ENCODE measurements at places on chromosomes 7 and 10.

GRCh38 chr7:123649964-123650363, 5.7 kb upstream of the LMOD2 start:
- DNase-seq: no peak

GRCh38 chr7:74083117-74083876, at the start of gene LIMK1:
TSS of gene LIMK1 (plus strand) at chr7:74083804. CDS start at chr7:74083991, 187 bp downstream.
- peak; percentile 87 for DNase-seq

DNA sequence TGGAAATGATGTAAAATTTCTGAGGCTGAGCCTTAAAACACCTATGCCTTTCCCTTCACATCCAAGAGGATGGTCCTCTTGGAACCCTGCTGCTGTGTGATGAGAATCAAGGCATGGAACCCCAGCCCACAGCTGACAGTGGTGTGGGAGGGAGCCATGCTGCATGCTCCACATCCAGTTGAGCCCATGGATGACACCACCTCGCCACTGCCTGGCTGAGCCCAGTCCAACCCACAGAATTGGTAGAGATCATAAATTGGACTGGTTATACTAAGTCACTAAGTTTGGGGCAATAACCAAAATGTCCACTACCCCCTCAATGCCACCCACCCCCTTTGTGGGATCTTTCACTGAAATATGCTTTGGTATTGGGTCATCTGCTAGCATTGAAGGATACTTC, 45.9 kb upstream of the C10orf90 start:
- no peak for DNase-seq

DNA sequence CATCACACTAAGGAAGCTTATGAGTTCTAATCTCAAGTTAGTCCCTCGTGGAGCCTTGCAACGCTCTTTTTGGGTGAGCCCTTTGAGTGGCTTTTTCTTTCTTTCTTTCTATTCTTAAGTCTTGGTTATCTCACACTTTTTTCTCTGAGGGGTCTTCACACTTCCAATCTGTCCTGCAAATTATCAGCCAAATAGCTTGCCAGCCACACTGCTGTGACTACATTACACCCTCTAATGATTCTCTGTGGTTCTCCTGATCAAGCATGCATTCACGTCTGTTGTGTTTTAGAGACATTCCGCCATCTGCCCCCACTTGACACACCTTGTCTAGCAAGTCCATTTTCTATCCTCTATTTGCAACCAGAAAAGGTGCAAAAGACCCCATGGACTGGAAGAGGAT, 340.2 kb downstream of the THSD7A start:
- no peak for DNase-seq

DNA sequence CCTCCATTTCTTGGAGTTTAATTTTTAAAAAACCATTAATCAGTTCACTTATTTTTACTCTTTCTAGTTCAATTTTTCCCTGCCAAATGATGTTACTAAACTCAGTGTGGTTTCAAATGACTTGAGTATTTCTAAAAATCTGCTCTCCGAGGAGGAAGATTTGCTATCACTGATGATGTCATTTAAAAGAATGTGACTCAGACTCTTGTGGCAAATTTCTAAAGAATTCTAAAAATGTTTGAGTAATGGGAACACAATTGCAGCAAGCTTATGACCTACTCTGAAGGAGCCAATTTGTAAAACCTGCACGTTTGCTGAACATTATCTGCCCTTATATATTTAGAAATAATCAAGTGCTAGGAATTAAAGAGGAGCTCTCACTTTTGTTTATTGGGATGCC, 88.6 kb downstream of the SPAG6 start:
- DNase-seq: no peak

DNA sequence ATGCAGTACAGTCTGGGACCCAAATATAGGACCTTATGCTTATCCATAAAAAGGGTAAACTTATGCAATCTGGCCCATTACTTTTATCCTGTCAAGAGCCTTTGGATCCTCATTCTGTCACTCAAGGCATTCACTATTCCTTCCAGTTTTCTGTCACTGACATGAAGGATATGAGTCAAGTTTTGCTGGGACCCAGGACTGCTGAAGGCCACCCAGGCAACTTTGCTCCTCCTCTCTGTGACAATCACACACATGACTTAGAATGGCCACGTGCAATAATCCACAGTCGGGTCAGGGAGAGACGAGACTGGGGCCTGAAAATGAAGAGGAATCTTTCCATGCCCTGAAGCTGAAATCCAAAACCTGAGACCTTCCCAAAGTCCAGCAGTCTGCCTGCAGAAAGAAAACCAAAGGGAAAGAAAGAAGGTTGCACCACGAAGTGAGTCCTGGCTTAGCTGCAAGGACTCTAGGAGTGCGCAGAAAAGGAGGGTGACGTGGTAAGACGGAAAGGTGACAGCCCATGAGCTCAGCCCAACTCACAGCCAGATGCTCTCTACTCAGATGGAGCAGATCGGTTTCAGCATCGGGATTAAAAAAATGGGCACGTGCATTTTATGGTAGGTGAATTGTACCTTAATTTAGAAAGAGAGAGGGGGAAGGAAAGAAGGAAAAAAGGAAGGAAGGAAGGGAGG, 67.2 kb downstream of the VOPP1 start:
- no peak for DNase-seq

DNA sequence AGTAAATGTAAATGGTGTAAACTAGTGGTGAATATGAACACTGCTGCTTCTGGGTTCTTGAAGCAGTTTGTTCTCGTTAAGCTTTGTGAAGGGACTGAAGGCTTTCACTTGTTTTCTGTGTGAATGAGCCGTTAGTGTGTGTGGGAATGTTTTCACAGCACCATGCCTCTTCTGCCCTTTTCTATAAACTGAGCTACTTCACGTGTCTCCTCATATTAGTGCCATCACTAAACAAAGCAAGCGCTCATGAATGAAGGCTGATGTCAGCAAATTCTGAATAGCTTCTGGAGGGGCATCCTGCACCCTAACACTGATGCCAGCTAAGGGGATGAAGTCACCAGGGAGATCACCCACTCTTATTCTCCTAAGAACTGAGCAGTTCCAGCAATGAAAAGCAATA, 205.6 kb upstream of the ETV1 start:
- no peak for DNase-seq

- DNase-seq: no peak
These were observed 124.8 kb downstream of the CPED1 start for GRCh38 chr7:121113288-121113687.

GRCh38 chr10:100008142-100008522, 1.6 kb downstream of the DNMBP start:
- no peak for DNase-seq

- no peak for DNase-seq
These were observed 149.1 kb downstream of the EBF3 start for GRCh38 chr10:129814681-129815646.

DNA sequence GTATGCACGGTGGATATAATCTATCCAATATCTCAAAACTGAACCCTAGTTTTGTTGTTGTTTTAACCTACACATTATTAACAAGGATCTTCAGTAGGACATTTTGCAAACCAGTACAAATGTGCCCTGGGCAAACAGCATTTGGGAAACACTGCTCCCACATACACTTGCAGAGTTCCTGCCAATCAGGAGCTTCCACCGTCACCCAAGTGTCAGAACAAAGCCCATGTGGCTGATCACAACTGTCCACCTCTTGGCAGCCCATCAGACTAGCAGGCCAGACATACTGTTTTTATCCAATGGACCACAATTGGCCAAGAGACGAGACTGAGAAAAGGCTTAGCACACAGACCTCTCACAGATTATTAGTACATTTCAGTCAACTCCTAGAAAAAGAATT, 200.4 kb downstream of the FAM107B start:
- DNase-seq: no peak

- no peak for DNase-seq
These were observed 968 bp upstream of the INMT start for GRCh38 chr7:30750683-30751650.

- peak; percentile 66 for DNase-seq
These were observed 136.7 kb downstream of the CELF2 start for GRCh38 chr10:11154333-11154732.

GRCh38 chr10:132606536-132607316, 69.1 kb downstream of the INPP5A start:
- DNase-seq: no peak

GRCh38 chr10:102407425-102408130, 11.0 kb downstream of the PSD start:
- DNase-seq: no peak

DNA sequence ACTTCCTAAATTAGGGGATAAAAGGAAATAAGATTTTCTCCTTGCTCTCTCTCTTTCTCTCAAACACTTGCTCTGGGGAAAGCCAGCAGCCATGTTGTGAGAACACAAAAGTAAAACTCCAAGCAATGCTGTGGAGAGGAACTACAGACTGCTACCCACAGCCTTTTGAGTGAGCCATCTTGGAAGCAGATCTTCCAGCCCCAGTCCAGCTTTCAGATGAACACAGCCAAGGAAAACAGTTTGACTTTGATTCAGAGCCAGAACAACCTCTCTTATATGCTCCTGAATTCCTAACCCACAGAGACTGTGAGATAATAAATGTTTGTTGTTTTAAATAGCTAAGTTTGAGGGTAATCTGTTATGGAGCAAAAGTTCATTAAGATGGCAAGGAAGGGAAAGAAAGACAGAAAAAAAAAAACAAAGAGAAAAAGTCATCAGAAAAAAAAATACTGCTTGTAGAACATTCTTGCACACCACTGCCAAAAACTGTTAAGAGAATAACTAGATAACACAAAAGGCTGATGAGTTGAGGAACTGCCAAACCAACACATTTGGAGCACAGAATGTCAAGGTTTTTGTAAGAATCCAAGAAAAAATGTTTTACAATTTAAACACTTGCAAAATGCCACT, 20.9 kb upstream of the PRKAR2B start:
- DNase-seq: no peak

DNA sequence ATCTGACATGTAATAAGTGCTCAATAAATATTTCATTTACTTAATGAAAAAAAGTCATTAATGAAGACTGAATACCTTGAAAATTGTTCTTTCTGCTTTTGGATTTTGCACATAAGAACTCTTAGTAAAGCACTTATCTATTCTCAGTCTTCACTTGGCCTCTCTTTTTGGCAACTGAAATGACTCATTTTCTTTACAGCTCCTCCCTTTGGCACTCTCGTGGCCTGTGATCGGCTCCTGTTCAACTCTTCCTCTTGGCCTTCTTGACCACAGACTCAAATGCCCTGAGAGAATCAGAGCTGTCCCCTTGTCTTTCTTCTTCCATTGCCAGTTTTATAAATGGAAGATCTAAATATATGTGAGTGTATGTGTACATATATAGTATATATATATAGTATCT, 54.2 kb downstream of the FOXP2 start:
- peak; percentile 50 for DNase-seq

- no peak for DNase-seq
These were observed 44.1 kb downstream of the HGF start for GRCh38 chr7:81725812-81726127.

DNA sequence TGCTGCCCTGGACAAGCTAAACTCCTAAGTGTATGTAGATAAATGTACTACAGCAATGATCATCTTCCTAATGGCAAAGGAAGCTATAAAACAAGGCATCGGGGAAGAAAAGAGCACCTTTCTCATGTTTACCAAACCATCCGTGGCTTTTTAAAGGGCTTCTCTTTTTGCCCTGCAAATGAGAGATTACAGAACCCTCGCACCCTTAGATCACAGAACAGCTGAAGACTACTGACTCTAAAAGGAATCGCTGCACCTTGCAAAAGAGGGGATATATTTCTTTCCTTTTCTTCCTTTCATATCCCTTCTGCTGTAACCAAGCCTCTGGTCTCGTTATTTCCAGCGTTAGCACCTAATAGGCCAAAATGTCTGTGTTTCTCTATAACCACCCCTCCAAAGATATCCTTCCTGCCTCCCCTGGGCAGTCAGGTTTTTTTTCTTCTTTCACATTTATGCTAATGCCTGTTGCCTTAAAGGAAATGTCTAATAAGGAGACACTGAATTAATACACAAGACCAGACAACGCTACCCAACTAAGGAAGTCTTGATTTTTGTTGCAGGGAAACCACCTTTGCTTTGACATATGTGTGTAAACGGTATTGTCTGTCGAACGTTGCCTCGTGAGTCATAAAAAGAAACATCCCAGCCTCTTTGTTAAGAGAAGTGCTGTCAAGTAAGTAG, 10.5 kb downstream of the ST8SIA6 start:
- peak; percentile 71 for DNase-seq

DNA sequence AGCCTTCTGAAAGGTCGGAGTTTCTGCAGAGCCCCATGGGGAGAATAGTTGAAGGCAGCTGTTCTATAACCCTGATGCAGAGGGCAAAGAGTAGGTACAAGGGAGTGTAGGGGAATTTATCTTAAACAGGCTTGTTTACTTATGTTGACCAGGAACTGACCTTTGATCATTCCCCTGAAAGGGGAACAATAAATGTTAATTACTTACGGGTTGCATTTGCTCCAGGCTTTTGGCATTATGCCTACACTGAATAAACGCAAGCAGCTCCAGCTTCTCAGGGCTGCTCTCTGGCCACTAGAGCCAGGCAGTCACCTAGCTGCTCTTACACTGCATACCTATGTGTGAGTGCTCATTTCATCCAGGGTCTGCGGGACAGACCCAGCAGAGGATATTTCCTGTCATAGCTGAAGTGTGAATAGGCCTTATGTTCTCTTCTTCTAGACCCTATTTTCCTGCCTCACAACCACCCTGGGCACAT, 26.9 kb upstream of the ABCA13 start:
- no peak for DNase-seq

DNA sequence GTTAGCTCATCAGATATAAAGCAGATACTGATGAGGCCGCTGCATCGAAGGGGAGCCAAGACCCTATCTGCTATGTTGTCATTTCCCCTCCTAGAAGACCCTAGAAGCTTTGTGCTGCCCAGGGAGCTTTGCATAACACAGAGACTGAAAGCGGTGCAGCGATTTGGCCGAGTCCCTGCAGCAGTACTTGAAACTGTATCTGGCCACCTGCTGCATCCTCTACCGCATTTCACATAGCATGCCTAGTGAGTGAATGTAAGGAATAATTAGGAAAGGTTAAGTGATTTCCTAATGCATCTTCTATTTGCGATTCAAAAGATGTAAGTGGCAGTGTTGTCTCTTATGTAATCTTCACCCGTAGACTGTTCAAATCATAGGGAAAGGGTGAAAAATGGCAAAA, 106.7 kb downstream of the LRMDA start:
- peak; percentile 24 for DNase-seq

- no peak for DNase-seq
These were observed 2.6 kb upstream of the ZNF503 start for GRCh38 chr10:75403939-75404814.
